ENCODE measurements at places on chromosomes 3 and 15.

DNA sequence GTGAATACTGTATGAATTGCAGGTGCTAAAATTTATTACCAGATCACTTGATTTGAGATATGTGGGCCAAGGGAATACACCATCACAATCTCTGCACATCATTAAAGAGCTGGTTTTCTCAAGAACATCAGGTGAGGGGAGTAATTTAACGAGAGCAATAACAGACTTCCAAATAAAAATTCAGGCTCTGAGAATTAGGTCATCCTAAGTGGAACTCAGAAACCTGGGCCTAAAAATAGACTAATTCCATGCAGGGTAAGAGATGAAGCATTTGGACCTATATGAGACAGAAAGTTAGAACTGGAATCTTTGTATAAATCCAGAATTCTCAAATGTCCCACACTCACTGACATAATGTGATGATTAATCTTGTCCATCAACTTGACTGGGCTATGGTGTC lies 331.1 kb downstream of the ZNF621 start:
- no peak for DNase-seq

- DNase-seq = no peak
Observed at GRCh38 chr15:91866971-91867372, 13.5 kb downstream of the SLCO3A1 start.

- no peak for DNase-seq
Observed at GRCh38 chr3:72299823-72300222, 514.9 kb upstream of the PROK2 start.

DNA sequence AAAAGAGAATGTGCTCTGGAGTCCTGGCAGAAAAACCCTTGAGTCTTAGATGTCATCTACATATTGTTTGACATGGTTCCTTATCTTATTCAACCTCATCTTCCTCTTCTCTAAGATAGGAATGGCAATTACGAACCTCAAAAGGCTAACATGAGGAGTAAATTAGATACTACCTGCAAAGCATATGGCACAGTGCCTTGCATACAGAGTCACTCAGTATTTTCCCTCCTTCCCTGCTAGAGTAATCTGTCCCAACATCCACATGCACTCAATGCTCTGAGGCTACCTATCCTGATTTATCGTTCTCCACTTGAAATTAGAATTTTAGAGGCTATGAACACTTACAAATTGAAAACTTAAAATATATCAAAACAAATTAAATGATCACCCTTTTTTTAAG lies 386.7 kb downstream of the RSL24D1 start:
- DNase-seq = no peak

DNA sequence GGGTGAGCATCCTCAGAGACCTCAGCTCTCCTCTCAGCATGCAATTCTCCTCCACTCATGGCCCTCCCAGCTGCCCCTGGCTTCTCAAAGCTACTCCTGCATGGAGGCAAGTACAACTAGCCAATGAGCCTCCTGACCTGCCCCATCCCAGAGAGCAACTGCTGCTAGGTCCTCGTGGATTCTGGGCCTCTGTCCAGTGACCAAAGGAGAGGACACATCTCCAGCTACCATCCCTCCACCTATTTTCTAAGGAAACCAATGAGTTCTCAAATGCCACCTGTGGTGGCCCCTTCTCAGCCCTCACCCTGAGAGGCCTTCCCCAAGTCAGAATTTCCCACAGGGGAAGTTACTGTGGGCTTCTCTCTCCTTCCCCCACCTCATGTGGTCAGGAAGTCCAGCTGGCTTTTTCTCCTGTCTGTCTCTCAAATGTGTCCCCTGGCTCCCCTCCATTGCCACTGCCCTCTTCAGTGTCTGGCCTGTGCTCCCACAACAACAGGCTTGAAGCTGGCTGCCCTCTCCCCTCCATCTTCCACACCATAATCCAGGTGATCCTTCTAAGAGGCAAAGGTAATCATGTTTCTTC lies 43.0 kb downstream of the LIPC start:
- DNase-seq = no peak
